ENCODE measurements at places on chromosomes 11 and 22. TPM values are rescaled to one million over a fixed set of nuclear protein-coding genes. Genes with fewer than 3 reads are reported as not detected.

Gene YPEL1
- total RNA-seq = 1.2 TPM

Gene OR52L1
- total RNA-seq = not detected

Gene FKBP2
- 50.6 TPM for total RNA-seq

Gene MMP12
- not detected for total RNA-seq

Gene LARGE2
- total RNA-seq = not detected

Gene LAYN
- total RNA-seq = 15.0 TPM

Gene KRTAP5-2
- not detected for total RNA-seq

Gene SREBF2
- total RNA-seq = 52.0 TPM

Gene ANO1
- total RNA-seq = 55.4 TPM

Gene DERL3
- total RNA-seq = 0.95 TPM

- no peak for DNase-seq
Observed at GRCh38 chr11:44611088-44611487, 45.6 kb downstream of the CD82 start.

GRCh38 chr11:120660024-120660565, 148.5 kb downstream of the GRIK4 start:
- no peak for DNase-seq

GRCh38 chr22:27137871-27138337, 480.5 kb downstream of the MIAT start:
- no peak for DNase-seq

DNA sequence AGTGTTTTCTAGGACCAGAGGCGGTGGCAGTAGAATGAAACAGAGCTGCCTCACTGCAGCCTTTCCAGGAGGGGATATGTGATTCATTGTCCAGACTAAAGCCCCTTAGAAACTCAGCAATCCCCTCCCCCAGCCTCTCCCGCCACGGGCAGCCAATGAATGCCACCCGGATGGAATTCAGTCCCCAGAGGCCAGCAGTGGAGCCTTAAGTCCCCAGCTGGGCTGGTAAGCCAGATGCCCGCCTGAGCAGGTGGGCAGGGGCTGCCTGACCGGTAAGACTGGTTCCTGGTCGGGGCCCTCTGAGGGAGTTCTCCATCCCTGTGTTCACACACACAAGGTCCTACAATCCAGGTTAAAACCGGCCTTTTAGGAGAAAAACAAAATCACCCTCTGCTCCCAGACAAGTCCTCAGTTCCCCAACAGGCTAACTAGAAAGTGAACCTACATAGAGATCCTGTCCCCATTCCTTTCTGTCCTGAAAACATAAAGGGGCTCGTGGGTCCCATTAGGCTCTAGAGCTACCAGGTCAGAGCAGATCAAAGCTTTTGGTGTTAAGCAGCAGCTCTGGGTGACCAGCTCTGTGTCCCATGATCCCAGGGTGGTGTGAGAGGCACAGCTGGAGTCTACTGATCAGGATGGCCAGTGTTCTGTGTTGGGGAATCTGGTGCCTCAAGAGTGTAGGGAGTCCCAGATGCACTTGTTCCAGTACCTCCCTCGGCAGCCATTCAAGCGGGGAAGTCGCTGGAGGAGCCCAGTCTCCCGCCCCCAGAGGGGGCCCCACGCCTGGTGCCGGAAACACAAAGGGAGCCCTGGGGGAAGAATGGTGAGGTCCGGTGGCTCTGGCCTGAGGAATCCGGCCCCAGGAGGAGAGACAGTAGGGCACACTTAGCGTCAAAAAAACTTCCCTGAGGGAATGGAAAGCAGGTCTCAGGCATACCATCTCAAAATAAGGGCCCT, 2.6 kb downstream of the PATZ1 start:
- no peak for DNase-seq

DNA sequence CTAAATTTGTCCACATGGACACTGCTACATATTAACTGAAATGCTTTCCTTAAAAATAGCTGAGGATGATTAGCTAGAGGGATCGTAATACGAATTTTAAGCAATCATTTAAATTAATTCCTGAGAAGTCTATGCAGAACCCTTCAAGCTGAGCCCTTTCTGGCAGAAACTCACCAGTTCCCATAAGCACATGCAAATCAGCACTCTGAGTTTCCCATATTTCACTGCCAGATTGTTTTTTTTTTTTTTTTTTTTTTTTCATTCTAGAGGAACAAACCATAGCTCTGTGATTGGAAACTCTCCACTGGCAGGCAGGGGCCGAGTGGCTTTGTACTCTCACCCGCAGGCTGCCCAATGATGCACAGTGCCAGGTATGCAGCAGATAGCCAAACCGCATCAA, 145.6 kb downstream of the EFCAB6 start:
- no peak for DNase-seq

- DNase-seq = no peak
Observed at GRCh38 chr22:28628766-28629165, 50.9 kb downstream of the TTC28 start.

DNA sequence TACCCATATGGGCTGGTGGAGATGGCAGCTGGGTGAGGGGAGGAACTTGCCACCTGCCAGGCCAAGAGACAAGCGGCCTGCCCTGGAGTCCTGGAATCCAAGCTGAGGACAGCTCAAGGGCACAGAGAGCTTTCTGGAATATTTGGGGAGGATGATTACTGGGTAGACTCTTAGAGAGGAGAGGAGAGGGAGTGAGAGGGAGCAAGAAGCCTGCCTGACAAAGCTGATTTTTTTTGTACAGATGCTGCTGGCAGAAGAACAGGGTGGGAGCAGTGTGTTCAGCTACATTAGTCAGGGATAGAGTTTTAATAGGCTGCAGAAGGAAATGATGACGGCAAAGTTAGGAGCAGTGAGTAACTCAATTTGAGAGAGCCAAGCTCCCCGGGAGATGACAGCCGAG, 299.3 kb downstream of the NXPE2 start:
- DNase-seq = no peak

DNA sequence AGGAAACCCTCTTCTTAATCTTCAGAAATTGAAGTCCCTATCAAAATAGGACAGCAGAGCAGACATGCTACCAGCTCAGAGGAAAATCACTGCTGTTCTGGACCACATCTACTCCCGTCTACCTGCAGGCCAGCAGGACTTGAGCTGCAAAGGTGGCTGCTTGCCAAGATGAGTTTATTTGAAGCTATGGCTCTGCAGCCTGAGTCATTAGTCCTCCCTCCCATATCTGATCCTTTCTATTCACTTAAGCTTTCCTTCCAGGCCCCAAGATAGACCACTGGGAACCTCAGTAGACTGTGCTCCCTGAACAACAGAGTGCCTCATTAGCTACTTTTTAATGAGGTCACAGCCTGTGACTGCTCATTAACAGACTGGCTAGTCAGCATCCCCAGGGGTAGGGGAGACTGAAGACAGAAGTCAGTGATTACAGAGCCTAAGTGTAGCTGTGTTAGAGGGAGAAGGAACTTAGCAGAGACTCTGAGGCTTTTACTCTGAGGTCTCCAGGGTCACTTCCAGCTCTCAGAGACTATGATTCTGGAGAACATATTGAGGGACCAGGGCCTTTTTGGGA, 6.8 kb upstream of the OR10A2 start:
- no peak for DNase-seq

GRCh38 chr11:60910281-60910687, 3.7 kb upstream of the TMEM109 start:
- no peak for DNase-seq

GRCh38 chr22:49119551-49119952, 708.1 kb downstream of the BRD1 start:
- DNase-seq = no peak

GRCh38 chr22:47835726-47836125, 1073.3 kb downstream of the TBC1D22A start:
- no peak for DNase-seq

DNA sequence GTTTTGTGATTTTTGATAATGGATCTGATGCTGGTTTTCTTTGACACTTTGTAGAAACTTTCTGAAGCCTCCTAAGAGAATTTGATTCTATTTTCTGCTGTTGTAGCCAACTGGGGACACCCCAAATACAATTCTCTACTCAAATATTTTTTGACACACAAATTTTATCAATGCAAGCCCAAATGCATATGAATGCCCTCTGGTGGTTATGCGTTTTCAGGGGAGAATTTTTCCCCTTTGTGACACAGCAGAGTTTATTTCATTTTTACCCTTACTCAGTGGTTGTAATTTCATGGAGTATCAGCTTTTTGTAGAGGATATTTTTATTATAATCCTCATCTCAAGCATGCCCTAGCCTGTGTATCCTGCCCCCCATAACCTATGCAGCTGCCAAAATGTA, 44.7 kb upstream of the MTMR2 start:
- no peak for DNase-seq

All from posterior vena cava (tissue), 2 donors.